ENCODE measurements at places on chromosomes 1 and 21. TPM values are rescaled to one million over a fixed set of nuclear protein-coding genes. Genes with fewer than 3 reads are reported as not detected.
A peak's percentile ranks its signal among the peaks of the same experiment; 100 is the strongest.

The VCAM1 gene
- total RNA-seq: not detected

DNA sequence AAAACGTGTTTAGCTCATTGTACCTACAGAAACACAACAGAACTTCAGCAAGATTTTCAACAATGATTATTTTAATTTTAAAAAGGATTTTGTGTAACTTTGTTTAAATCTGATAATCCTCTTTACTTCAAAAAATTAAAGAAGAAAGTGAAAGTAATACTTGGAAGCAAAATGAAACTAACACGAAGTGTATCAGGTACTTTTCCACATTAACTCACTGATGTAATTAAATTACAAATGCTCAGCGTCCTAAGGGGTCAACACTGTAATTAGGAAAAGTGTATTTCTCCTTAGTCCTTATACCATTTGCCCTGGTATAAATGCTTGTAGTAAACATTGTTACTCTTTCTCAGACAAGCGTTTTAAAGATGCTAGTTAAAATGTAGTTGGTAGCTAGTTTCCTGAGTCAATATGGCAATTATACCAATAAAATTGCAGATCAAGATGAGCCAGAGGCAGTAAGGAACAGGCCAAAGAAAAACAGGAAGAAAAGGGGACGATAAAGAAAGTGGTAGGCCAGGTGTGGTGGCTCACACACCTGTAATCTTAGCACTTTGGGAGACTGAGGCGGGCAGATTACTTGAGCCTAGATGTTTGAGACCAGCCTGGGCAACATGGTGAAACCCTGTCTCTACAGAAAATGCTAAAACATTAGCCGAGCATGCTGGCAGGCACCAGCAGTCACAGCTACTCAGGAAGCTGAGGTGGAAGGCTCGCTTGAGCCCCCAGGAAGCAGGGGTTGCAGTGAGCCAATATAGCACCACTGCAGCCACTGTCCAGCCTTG is 553.0 kb downstream of the SMYD3 start:
- no peak for DNase-seq

The CD34 gene
- total RNA-seq: not detected

DNA sequence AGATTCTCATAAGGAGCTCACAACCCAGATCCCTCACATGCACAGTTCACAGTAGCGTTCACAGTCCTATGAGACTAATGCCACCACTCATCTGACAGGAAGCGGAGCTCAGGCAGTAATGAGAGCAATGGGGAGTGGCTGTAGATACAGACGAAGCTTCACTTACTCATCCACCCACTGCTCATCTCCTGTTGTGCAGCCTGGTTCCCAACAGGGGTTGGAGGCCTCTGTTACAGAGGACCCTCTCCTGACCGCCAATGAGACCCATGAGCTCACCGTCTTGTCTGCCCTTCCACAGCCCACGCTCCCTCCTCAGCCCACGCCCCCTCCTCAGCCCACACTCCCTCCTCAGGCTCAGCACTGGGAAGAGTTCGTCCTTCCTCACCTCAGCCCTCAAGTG is 39.6 kb downstream of the RSPH1 start:
- no peak for DNase-seq

GRCh38 chr1:225224287-225224686 is 203.6 kb downstream of the LBR start:
- no peak for DNase-seq

The AGMAT gene
- 62.5 TPM for total RNA-seq

The S100A7 gene
- total RNA-seq: not detected

The CFAP45 gene
- total RNA-seq: 0.76 TPM

GRCh38 chr1:116755681-116756080 is 1.5 kb downstream of the CD2 start:
- no peak for DNase-seq

DNA sequence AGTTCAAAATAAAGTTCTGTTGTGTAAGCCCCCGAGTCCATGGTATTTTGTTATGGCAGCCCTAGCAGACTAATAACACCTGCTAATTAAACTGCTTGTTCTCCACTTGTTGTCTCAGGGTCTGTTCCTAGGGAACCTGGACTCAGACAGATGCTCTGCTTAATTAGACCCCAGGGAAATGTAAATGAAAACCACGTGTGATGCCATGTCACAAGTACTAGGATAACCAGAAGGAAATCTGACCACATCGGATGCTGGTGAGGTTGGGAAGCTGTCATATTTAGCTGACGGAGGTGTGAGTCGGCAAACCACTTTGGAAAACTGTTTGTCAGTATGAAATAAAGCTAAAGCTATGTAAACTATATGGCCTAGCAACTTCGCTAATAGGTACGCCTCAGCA is 19.6 kb downstream of the EDN2 start:
- DNase-seq: no peak

The ADGRB2 gene
- total RNA-seq: 1.2 TPM

The KCNT2 gene
- not detected for total RNA-seq

DNA sequence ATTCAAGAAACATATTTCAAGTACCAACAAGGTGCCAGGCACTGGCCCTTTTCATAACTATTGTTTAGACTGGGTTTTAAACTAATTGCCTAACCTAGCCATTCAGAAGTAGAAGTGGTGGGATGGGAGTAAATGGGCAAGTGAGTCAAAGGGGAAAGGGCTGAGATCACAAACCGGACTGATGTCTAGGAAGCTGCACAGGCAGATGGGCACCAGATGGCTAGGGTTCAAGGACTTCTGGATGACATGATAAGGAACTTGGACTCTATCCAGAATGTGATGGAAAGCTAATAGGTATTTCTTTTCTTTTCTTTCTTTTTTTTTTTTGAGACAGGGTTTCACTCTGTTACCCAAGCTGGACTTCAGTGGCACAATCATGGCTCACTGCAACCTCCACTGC is 46.6 kb downstream of the LYST start:
- no peak for DNase-seq

GRCh38 chr1:184433956-184434502 is 47.2 kb downstream of the C1orf21 start:
- DNase-seq: no peak

The DSCAM gene
- total RNA-seq: not detected

The C1orf210 gene
- 39.0 TPM for total RNA-seq

DNA sequence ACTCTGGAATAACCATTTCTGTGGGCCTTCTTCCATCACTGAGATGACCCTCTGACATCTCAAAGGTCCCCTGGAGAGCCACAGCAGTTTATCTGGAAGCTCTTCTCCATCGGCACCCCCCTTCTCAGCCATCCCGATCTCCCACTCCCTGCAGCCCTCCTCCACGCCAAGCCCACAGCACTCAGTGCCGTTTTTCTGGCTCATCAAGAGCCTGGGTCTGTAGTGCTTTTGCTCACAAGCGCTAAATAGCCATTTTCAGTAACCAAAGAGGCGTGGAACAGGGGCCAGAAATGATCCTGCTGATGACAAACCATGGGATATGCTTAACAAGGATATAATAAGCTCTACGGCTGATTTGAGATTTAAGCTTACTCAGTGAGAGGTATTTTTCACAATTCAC is 17.6 kb downstream of the SEC16B start:
- no peak for DNase-seq

DNA sequence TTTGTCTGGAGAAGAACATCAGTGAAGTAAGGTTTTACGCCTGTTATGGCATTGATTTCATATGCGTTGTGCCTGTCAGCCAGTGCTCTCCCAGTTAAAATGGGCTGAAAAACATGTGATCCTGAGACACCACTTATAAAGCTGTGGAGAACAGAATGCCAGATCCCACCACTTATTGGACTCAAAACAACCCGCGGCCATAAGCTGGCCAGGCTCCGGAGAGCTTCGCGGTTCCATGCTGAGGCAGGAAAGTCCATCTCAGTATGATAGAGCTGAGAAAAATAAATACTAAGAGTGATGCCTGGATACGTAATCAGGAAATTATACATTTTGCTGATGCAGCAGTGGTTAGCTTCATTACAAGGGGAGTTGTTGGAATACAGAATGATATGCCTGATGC is 5.1 kb downstream of the APOBEC4 start:
- no peak for DNase-seq

DNA sequence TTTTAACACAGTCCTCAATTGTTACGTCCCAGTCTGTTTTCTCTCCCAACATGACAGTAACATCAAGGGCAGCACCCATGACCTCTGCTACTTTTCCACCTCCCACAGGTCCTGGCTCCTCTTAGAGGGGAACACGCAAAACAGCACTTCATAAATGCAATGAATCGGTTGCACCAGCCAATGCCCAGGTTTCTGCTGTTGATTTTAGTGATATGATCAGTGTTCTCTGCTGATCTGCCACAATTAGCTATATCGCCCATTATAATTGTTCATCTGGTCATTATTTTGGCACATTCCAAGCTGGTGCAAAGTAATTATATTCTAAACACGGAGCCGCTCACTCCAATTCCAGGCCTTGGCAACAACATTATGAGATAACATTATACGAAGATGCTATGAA is 184.5 kb downstream of the KCNH1 start:
- no peak for DNase-seq

GRCh38 chr1:156421062-156421938 is 52.3 kb downstream of the RHBG start:
- no peak for DNase-seq

GRCh38 chr1:155185783-155186066 is 12.1 kb downstream of the TRIM46 start:
- no peak for DNase-seq

- DNase-seq: no peak
These were observed 40.1 kb upstream of the C1orf174 start for GRCh38 chr1:3940081-3940753.

DNA sequence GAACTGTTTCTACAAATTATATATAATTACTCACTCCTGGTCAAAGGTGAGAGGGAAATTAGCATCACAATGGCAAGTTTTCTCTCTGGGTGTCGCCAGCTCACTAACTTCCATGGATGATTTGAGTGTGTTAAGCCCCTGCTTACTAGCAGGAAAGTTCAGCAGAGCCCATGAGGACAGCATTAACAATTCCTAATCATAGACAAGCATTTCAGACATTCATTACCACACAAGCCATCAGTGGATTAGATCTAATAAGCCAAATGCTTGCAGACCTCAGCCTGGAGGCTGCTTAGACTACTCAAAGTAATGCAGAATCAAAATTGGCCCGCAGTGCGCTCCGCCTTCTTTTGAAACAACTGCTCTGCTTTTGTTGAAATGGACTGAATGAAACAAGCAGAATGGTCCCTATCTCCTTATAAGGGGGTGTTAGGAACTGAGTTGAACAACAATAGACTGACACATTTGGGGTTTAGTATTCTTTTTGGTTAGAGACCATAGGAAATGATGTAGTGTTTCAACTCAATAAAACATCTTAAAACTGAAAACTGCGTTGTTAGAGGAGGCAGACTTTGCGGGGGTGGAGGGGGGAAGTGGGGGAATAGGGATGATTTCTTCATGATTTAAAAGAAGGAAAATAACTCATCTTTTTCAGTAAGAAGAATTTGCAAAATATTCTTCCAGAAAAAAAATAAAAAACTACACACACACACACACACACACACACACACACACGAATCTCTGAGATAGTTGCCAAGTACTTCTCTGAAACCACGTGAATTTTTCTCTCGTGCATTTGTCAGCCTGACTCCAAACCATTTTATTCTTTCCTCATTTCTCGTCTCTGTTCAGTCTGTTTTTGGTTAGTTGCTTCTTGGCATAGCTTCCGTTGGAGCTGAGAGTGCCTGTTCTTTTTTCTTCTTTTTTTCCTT is 54.6 kb downstream of the GORAB start:
- DNase-seq: no peak

The SPOCD1 gene
- 0.10 TPM for total RNA-seq

DNA sequence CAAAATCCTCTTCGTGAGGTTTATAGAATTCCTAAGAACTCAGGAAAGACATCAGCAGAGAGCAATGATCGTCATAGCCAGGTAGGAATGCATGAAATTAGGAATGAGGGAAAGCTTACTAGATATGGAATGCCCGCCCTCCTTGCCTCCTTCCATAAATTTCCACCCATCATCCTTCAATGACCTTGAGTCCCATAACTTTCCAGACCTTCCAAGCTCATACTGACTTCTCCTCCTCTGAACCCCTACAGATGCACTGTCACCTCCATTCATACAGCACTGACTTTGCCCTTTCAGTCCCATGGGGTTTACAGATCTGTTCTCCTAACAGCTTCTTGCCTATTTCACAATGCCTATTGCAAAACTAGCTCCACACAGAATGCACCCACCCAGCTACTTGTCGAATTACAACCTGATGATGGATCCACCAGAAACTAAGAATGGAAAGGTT is 23.8 kb upstream of the PPP1R15B start:
- no peak for DNase-seq

GRCh38 chr1:94792473-94793295 is 27.5 kb upstream of the SLC44A3 start:
- peak; percentile 19 for DNase-seq

DNA sequence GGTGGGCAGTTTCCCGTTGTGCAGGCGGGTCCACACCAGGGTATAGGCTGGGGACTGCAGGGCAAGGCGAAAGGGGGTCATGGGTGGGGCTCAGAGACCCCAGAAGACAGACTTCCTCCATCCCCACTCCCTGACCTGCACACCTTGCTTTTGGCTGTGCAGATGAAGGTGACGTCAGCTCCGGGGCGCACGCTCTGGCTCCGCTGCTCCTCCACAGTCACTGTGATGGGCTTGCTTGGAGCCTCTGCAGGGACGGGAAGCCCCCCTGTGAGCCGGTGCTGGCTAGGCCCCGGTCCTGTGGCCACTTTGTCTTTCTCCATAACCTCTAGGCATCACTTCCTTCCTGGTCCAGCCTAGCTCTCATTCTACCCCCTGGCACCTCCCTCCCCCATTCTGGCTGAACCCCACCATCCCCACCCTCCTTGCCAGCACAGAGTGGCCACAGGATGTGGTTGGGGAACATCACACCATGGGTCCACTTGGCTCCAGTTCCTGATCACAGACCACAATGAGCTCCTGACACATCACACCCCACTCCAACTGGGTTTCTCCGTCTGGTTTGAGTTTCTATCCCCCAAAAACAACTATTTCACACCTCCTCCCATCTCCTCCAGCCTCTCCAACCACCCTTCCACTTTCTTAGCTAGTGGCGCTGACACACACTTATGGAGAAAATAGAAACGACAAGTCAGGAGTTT is 45.2 kb downstream of the LDLRAD2 start:
- no peak for DNase-seq

GRCh38 chr1:68217060-68217554 is 15.2 kb downstream of the WLS start:
- DNase-seq: no peak

The KRTAP7-1 gene
- not detected for total RNA-seq

- no peak for DNase-seq
These were observed 359.8 kb downstream of the DUSP10 start for GRCh38 chr1:221381910-221382623.

The CELF3 gene
- 0.97 TPM for total RNA-seq

- no peak for DNase-seq
These were observed 158.4 kb upstream of the DPT start for GRCh38 chr1:168887381-168887780.

The FRRS1 gene
- total RNA-seq: 9.0 TPM
